ENCODE measurements at places on chromosomes 11 and 22. TPM values are rescaled to one million over a fixed set of nuclear protein-coding genes. Genes with fewer than 3 reads are reported as not detected.

NRGN gene
- 7.2 TPM for polyA plus RNA-seq

OR5B21 gene
- not detected for polyA plus RNA-seq

ACRV1 gene
- polyA plus RNA-seq = 0.26 TPM

XKR3 gene
- polyA plus RNA-seq = not detected

- no peak for DNase-seq
Measured at GRCh38 chr11:11432621-11433319, 79.7 kb upstream of the CSNK2A3 start.

- no peak for DNase-seq
Measured at GRCh38 chr11:23509023-23509422, 648.7 kb upstream of the CCDC179 start.

Data from muscle of leg (tissue), 16 donors.